Stimulated activated CD4-positive, alpha-beta T cell treated with anti-CD3 and anti-CD28 coated beads, Interleukin-1b, Interleukin-23, amount 100 ng/mL, for 1 hour (primary cell): ENCODE measurements at places on chromosomes 1 and 21.

GRCh38 chr1:21909787-21910503 lies 27.2 kb downstream of the HSPG2 start:
- DNase-seq: no peak

- DNase-seq: no peak
These were observed 1583.8 kb downstream of the NCAM2 start for GRCh38 chr21:22582026-22582425.

- DNase-seq: no peak
These were observed at the start of gene UBASH3A for GRCh38 chr21:42403611-42404231. Gene UBASH3A, plus strand, starts transcription at chr21:42403902. Its CDS starts 44 bp downstream, at chr21:42403946.

DNA sequence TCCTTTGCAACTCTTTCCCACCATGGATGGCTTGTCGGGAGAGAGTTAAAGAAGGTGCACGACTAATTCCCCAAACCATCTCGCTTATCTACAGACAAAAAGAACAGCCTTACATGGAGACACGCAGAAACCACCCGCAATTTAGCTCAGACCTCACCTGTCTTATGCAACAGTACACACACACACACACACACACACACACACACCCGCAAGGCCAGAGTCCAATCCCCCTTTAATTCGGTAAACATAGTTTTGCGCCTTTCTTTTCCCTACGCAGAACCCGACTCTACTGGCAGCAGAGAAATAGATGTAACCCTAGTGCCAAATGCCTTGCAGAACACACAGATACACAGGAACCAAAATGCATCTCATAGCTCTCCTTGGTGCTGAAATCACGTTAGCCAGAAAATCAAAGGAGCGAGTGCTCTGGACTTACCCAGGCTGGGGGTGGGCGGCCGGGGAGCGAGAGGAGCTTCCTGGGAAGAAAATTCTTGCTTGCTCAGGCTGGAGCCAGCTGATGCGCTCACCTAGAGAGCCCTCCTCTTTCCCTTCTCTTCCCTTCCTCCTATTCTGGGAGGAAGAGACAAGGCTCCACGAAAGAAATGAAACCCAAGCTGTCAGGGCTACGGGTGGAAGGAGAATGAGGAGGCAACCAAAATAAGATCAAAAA lies 470 bp downstream of the TNR start:
- DNase-seq: no peak

DNA sequence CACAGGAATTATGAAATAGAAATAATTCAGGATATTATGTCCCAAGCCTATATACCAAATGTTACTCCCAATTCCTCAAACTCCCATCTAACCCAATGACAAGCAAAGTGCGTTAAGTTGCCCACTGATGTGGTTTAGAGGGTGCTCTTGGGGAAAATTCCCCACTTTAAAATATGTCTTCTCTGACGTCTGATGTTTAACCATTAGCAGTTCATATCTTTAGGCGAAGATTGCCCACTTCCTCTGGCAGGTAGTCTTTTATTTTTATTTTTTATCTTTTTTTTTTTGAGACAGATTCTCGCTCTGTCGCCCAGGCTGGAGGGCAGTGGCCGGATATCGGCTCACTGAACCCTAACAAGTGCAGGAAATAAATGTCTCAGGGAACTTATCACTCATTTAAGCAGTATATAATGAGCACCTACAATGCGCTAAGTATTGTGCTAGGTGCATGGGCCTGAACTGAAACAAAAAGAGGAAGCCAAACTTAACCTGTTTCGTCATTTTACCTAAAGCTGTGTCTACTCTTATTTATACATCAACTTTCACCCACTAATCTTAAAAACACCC lies 1.3 kb upstream of the LYST start:
- no peak for DNase-seq

DNA sequence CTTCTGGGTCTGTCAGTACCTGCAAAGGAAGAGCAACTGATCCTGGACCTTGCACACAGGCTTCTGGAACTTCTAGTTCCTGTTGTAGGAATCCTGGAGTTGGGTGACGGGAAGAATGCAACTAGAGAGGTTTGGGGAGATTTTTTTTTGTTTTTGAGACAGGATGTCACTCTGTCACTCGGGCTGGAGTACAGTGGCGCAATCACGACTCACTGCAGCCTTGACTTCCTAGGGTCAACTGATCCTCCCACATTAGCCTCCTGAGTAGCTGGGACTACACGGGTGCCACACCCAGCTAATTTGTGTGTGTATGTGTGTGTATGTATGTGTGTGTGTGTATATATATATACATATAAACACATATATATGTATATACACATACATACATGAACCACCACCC lies 18.8 kb downstream of the ENTREP3 start:
- DNase-seq: no peak

GRCh38 chr1:193462629-193463320 lies 276.4 kb upstream of the B3GALT2 start:
- DNase-seq: no peak

GRCh38 chr1:7116001-7116400 lies 330.7 kb downstream of the CAMTA1 start:
- no peak for DNase-seq

DNA sequence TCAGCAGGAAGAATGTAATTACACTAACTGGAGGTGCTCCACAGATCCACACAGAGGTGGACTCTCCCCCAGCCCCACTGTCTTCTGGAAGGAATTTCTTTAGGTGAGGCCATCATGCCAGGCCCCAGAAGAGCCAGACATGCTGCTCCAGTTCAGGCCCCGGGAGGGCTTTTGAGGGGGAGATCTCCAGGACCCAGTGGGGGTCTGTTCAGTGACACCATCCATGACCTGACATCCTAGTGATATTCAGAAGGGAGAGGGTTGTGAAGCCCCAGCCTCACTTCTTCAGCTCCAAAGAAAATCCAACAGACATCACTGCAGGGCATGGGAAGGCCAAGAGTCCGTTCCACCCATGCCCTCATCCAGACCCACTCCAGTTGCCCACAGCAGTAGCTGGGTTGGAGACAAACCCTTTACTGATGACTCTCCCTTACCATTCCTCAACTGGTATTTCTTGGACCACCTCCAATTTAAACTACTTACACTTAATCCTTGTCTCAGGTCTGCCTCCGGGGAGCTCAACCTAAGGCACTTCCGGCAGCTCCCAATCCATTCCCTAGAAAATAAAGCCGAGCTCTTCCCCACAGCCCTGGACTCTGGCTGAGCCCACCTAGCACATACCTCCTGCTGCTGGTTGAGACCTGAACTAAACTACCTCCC lies 39.2 kb downstream of the CSMD2 start:
- DNase-seq: no peak

DNA sequence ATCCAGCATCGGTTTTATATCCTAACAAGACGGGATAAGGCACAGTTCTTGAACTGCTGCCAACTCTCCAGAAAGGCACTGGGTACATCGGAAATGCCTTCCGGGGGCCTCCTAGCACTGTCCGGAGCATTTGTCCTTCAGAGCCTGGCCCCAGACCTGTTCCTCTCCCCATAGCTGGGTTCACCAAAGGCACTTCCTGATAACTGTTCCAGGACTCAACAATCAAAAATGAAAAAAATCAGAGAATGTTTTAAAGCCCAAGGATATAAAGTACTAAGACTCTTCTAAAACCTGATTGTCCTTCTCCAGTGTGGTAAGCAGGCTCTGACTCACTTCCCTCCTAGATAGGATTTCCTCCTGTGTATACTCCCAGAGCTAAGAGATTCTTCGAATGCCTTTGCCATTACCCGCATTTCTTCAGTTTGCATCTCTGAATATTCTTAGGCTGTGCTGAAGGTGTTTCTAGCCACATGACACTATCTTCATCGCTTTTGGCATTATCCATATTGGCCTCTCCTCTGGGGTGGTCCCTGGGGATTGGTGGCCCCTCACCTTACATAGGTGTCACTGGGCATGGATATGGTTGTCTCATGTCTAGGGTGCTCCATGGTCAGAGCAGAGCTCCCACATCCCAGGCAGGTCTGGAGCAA lies 112.9 kb downstream of the ZBTB18 start:
- no peak for DNase-seq

- no peak for DNase-seq
These were observed 518.7 kb downstream of the RWDD3 start for GRCh38 chr1:95752515-95753381.

DNA sequence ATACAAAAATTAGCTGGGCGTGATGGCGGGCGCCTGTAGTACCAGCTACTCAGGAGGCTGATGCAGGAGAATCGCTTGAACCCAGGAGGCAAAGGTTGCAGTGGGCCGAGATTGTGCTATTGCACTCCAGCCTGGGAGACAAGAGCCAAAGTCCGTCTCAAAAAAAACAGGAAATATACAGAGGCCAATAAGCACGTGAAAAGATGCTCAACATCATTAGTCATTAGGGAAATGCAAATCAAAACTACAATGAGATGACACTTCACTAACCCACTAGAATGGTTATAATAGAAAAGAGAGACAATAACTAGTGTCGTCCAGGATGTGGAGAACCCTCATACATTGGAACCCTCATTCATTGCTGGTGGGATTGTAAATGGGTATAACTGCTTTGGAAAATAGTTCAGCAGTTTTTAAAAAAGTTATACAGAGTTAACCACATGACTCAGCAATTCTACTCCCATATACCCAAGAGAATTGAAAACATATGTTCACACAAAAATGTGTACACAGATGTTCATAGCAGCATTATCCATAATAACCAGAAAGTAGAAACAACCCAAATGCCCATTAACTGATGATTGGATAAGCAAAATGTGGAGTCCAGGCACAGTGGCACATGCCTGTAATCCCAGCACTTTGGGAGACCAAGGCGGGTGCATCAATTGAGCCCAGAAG lies 6.4 kb upstream of the E2F2 start:
- DNase-seq: no peak

DNA sequence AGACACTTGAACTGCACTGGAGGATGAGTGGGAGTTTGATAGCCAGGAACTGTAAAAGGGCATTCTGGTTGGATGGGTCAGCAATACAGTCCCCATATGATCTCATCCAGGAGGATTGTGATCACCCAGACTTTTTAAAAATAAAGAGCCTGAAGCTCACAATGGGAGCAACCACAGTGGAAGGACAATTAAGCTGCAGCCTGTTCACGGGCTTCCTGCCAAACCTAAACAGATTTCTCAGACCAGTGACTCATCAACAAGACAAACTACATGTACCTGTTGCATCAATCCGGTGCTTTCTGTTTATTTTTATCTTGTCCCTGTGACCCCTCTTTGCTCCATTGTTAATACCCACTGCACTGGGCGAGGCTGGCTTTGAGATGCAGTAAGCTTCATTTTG lies 52.3 kb downstream of the PAPPA2 start:
- no peak for DNase-seq

GRCh38 chr1:50295566-50295965 lies 127.7 kb downstream of the DMRTA2 start:
- DNase-seq: no peak

DNA sequence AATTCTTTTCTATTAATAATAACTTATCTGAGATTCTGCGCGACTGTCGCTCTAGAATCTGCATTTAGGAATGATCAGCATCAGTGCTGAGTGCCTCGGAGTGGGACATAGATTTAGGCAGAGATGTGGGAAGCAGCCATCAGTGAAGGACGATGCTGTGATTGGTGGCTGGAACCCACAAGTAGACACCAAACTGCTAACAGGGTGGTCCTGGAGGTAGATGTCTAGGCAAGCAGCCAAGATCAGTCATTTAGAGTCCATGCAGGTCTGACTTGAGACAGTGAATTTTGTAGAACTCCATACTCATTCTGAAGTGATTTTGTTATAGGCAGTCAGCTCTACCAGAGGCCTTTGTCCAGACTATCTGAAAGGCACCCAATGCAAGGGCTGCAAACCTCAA lies 51.8 kb upstream of the LYST start:
- no peak for DNase-seq

- no peak for DNase-seq
These were observed 2.6 kb upstream of the CD244 start for GRCh38 chr1:160865337-160865736.

DNA sequence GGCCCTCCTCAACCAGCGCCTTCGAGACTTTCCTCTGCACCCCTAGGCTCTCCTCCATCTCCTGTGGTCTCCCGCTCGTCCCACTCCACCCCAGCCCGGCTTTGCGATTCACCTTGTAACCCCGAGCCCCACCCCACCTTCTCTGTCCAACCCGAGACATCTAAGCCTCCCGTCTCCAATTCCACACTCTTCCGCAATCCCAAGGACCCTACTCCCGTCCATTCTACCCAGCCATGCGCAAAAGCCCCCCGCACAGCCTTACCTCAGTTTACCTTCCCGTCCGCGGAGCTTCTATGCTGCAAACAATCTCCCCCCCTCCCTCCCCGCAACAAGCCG lies 174 bp downstream of the SH3BP5L start:
- no peak for DNase-seq
